ENCODE measurements at places on chromosomes 1 and 21. TPM values are rescaled to one million over a fixed set of nuclear protein-coding genes. Genes with fewer than 3 reads are reported as not detected.

Gene VSIG8
- total RNA-seq: not detected

Gene PTAFR
- total RNA-seq: under 0.01 TPM

- no peak for DNase-seq
Observed at GRCh38 chr1:33686551-33686950, 177.3 kb upstream of the HMGB4 start.

DNA sequence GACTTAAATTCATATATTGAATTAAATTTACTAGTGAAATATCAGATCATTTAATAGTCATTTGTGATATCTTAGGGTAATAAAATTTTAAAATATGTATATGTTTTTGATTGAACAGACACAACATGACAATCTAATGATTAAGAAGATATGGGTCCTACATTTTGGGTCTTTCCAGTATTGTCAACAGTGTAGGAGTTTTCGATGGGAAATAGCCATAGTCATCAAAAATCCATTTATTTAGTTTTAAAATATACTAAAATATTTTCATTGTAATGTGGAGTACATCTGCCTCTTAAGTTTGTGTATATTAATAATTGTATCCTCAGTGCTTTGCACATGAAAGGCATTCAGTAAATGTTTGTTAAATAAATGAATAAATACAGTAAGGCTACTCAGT lies 14.0 kb downstream of the TRMT13 start:
- no peak for DNase-seq

Gene TMEM240
- 1.1 TPM for total RNA-seq

- DNase-seq: no peak
Observed at GRCh38 chr1:20730690-20731056, 1.8 kb downstream of the SH2D5 start.

Gene DHCR24
- 206 TPM for total RNA-seq

DNA sequence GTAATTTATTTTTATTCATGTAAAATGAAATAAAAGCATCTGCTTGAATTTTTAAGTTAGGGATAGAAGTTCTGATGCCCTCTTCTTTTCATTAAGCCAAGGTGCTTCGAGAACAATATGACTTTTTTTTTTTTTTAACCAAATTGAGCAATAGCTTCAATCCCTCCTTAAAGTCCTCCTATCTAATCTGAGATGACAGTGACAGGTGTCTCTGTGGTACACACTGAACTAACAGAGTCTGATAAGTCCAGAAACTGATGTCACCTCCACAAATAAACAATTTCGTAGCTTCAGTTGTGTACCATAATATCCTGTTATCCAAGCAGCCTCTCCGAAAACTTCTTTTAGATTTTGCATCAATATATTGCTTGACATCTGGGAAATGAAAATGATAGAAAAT lies 23.8 kb downstream of the MAP3K7CL start:
- DNase-seq: no peak

DNA sequence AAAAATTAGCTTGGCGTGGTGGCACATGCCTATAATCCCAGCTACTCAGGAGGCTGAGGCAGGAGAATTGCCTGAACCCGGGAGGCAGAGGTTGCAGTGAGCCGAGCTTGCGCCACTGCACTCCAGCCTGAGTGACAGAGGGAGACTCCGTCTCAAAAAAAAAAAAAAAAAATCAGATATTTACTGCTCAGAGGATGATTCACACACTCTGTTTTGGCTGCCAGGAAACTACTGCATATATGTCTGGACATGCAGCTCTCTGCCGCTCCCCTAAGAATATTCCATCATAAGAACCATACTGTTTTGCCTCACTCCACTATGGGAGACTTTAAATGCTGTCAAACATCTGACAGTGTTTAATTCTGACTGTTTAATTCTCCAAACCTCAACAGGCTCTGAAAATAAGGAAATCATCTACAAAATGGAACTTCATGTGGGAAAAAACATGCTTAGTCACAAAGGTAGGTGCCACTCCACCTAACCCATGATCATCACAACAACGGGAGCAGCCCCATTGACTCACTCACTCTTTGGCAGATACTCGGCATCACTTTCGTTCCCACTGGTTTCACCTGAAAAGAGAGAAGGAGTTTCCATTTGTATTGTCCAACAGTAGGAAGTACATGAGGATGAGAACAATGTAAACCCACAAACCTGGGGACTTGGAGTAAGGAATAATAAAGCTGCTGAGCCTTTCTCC lies 29.3 kb upstream of the BCAS2 start:
- peak; percentile 58 for DNase-seq

Gene GBP1
- 108 TPM for total RNA-seq

DNA sequence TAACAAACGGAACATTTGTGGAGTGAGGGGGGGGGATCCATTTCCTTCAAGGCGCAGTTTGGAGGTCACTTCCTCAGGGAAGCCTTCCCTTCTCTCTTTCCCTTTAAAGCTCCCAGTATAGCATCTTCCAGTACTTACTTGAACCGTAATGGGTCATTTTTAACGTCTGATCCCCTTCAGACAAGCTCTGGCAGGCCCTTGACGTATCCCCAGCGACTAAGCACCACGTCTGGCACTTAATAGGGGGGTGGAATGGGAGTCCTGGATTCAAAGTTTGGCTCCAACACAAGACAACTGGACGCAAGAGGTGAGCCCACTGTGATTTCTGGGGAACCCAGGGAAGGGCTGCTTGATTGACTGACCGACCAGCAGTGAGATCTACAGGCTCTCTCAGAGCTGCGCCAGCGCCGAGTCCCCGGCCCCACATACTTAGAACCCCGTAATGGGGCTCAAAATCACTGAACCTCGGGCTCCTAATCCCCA lies 441 bp downstream of the YARS1 start:
- peak; percentile 34 for DNase-seq

DNA sequence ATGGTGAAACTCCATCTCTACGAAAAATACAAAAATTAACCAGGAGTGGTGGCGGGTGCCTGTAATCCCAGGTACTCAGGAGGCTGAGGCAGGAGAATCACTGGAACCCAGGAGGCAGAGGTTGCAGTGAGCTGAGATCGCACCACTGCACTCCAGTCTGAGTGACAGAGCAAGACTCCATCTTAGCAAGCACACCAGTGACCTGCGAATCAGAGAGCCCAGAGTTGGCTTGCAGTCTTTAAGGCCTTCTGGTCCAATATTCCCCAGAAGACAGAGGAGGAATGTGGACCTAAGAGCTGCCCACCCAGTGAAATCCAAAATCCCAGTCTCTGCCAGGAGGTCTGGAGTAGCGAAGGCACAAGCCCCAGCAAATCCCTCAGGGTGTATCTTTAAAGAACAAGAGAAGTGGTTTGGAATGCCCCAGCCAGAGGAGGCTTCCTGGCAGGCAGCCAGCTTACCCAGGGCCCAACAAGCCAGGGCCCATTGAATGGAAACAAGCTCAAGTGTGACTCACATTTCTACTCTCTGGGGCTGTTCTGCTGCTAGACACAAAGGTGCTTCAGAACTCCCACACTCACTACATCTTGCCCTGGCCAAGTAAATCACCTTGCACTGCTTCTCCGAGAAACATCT lies 23.9 kb downstream of the GPR161 start:
- peak; percentile 81 for DNase-seq

Gene CATSPER4
- not detected for total RNA-seq

DNA sequence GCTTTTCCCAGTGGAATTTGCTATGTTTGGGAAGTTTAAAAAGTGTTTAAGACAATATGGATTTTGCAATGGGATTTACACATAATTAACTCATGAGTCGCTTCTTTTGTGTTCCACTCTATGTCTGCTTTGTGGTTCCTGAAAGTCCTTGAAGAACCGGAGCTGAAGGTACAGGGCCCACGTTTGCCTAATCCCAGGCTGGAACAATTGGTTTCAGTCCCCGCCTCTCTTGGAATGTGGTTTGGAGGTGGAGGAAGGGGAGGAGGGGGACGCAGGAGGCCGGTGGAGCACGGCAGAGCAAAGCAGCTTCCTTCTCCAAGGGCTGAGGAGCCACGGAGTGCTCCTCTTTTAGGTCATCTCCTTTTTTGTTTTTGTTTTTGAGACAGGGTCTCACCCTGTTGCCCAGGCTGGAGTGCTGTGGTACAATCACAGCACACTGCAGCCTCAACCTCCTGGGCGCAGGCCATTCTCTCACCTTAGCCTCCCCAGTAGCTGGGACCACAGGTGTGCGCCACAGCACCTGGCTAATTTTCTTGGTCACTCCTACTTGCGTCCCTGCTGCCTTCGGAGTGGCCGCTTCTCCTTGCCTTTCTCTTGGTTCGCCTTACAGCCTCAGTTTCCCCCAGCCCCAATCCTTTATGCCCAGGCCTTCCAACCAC lies 129.5 kb upstream of the ERRFI1 start:
- peak; percentile 31 for DNase-seq

DNA sequence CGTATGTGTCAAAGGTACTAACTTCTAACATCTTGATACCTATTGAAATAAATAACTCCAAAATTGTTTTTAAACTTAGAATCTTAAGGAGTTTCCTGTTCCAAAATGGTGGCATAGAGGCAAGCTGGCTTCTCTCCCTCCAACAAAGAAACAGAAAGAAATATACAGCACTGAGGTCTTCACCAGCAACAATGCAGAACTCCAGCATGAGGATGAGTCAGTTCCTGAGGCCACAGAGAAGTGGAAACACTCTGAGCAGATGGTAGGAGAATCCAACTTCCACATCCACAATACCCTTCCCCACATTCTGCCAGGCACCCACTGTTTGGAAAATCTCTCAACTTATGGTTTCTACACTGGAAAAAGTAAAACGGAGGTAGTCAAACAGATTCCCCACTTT lies 12.2 kb upstream of the PPIH start:
- peak; percentile 21 for DNase-seq

DNA sequence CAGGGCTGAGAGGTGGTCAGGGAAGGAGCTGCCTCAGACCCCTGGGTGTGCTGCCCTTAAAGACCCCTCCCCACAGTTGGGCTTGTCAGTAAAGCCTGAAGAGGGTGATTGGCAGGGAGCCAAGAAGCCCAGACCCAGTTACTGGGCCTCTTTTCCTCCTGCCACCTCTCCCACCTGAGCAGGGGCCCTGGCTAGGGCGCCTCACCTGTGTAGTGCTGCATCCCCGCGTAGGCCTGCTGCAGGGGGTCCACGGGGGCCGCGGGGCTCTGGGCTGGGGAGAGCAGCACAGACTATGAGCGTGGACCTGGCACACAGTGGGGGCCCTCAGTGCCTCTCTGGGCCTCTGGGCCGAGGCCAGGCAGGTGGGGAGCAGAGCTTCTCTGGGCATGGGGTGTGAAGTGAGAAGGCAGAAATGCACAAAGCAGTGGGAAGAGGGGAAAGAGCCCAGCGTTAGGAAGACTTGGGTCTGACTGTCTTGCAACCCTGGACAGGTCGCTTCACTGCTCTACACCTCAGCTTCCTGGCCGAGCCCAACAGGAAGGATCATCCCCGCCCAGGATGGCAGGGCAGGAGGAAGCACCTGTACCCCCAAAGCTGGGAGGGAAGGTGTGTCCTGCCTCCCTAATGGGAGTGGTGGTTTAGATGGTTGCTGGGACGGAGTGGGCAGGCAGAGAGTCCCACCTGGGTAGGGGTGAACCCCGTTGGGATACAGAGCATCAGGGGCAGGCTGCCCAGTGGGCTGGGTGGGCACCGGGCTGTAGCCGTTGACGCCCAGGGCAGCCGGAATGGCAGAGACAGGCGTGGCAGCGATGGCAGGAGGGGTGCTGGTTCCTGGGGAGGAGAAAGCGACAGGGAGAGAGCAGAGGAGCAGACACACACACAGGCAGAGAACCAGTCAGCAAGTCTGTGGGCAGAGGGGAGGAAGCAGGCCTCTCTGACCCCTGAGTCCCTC lies 9.9 kb downstream of the CELF3 start:
- DNase-seq: no peak

- DNase-seq: peak; percentile 74
Observed at GRCh38 chr1:56123421-56123820, 455.9 kb downstream of the PLPP3 start.

GRCh38 chr1:39167632-39168209 lies 36.8 kb upstream of the MACF1 start:
- peak; percentile 59 for DNase-seq

Gene CNR2
- not detected for total RNA-seq

DNA sequence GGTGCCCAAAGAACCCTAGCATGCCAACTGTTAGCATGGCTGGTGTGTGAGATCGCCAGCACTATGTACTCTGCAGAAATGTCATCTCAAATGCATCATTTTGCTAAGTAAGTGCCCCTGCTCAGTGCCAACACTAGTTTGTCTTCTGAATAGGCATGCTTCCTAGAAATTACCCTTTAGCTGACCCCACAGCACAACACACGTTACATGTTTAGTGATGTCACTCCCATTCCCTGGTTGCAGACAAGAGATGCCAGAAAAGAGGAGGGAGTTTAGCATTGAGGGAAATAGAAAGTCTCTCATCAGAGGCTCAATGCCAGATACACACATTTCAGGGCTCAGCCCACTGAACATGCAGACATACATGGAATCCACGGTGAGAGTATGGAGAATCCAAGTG lies 9.3 kb upstream of the ST6GALNAC3 start:
- no peak for DNase-seq

DNA sequence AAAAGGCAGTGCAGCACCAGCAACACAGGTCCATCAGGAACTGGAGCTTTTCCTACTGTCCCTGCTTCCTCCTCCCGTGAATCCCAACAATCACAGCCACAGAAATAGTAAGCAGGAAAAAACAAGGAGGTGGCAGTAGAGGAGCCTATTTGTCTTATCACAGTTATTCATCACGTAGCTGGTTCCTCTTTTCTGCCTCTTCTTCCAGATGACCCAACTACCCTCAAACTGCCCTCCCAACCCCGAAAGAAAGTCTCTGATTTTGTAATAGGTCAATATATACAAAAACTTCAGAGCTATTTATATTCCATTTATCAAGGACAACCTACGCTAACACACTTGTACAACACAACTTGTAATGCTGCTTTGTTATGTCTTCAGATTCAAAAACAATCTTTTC lies 21.4 kb downstream of the GNB1 start:
- no peak for DNase-seq

Gene TFF2
- total RNA-seq: not detected

GRCh38 chr1:205630651-205631009 lies 1.2 kb downstream of the ELK4 start:
- no peak for DNase-seq

Gene CORT
- not detected for total RNA-seq

DNA sequence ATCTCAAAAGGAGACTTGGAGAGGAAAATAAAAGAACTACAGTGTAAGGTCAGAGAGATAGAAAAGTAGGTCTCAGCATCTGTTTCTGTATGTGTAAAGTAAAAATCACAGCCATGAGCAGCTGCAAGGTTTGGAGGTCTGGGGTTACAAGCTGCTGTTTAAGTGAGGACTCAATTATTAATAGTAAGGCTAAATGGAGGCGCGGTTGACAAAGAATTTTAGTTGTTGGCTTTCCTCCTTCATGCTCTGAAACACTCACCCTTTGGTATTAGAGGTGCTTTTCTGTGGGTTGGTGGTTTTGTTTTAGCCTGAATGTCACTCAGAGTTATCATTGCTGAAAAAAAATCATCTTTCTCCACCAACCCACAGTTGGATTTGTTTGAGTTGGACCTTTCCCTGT lies 59.8 kb upstream of the HAO2 start:
- DNase-seq: no peak

GRCh38 chr1:215076322-215076721 lies 6.2 kb upstream of the KCNK2 start:
- peak; percentile 62 for DNase-seq

GRCh38 chr1:66446261-66447001 lies 87.5 kb upstream of the SGIP1 start:
- DNase-seq: peak; percentile 76

Gene DMRTA2
- not detected for total RNA-seq

Measured in IMR-90 (cell line).